ENCODE measurements at places on chromosomes 4 and X.
A peak's percentile ranks its signal among the peaks of the same experiment; 100 is the strongest.

GRCh38 chr4:116469582-116469981 lies 615.8 kb downstream of the TRAM1L1 start:
- DNase-seq: no peak

DNA sequence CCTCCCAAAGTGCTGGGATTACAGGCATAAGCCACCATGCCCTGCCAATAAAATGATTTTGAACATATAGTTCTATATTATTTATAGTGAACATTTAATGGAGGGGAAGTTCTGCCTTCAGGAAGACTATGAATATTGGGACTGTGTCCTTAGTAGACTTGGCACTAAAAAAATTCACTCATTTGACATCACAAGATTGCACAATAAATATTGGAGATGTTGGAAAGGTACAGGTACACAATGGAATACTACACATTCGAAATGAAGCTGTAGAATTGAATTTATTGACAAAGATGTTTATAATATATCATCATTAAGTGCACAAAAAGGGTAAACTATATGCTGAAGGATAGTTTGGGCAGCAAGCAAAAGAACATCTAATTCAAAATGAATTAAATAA lies 13.0 kb upstream of the TMPRSS11E start:
- no peak for DNase-seq

DNA sequence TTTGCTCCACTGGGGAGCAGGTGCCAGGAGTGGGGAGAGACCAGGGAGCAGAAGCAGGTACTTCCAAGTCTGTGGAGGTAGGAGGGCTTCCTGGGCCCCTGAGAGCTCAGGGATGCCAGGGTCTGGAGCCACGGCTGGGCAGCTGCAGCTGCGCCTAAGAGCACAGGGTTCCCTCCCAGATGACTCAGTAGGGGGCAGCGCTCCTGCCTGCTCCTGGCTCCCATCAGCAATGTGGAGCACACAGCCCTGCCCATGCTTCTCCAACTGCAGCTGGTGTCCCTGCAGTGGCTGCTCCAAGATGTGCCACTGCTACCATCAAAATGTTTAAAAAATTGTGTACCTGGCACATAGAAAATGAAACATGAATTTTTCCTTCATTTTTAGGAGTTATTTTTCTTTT lies 1028.2 kb downstream of the PCDH7 start:
- DNase-seq: no peak

- no peak for DNase-seq
These were observed 131.3 kb downstream of the PTCHD1 start for GRCh38 chrX:23465985-23466384.

DNA sequence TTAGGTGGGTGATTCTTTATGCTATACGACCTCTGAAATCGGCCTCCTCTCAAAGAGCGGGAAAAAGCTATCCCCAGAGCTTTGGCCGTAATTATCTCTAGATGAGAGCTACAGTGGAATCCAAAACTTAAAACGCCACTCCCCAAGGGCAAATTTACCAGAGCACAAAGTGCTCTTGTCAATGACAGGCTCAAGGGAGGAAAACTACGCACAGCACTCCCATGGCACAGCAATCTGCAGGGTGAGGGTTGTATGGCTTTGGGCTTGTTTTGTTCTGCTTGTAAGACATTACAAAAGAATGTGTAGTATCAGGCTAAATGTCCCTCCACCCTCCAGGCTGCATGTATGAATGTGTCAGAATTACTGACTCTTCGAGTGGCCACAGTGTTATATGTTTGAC lies 44.0 kb downstream of the ARHGEF6 start:
- DNase-seq: no peak

- no peak for DNase-seq
These were observed 56.2 kb downstream of the PPA2 start for GRCh38 chr4:105417624-105418023.

GRCh38 chr4:21655031-21655430 lies 293.5 kb downstream of the KCNIP4 start:
- no peak for DNase-seq

GRCh38 chrX:108216919-108217571 lies 125.5 kb downstream of the ATG4A start:
- DNase-seq: no peak

DNA sequence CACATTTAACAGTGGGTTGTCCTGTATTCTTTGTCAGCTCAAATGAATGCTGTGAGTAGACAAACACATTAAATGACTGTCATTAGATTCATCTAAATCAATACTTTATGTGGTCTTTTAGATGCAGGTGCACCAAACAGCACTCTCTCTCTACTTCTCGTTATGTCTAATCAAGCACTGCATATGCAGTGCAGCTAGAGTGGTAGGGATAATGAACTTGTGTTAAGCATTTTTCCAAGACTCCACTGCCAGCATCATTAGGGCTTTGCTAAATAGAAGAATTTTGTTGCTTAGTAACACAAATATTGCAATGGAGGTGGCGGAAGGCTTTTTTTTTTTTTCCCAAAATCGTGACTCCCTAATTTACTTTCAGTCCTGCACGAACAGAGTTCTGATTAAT lies 447.0 kb upstream of the GALNT7 start:
- DNase-seq: no peak

- peak; percentile 80 for DNase-seq
These were observed 233.9 kb downstream of the CHIC2 start for GRCh38 chr4:53830511-53830910.

- no peak for DNase-seq
These were observed 59.8 kb upstream of the MAML3 start for GRCh38 chr4:140213749-140214148.

GRCh38 chr4:141922236-141922635 lies 285.9 kb downstream of the IL15 start:
- no peak for DNase-seq

DNA sequence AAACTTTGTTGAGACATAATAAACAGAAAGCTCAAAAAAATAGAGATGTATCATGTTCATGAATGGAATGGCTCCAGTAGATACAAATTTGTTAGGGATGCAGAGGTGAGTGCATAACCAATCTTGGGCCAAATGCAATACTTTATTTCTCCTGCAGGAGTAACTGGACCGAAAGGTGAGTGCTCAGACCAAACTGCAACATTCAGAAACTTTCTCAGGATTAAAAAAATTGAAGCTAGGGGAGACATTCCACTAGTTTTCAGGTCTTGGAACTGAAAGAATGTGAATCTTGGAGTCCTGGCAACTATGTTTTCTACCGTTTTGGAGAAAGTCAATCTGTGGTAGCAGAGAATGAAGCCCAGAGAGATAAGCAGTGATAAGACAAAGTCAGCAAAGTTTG lies 21.2 kb upstream of the LCORL start:
- DNase-seq: no peak

- no peak for DNase-seq
These were observed 23.3 kb downstream of the TLR8 start for GRCh38 chrX:12929701-12930100.

DNA sequence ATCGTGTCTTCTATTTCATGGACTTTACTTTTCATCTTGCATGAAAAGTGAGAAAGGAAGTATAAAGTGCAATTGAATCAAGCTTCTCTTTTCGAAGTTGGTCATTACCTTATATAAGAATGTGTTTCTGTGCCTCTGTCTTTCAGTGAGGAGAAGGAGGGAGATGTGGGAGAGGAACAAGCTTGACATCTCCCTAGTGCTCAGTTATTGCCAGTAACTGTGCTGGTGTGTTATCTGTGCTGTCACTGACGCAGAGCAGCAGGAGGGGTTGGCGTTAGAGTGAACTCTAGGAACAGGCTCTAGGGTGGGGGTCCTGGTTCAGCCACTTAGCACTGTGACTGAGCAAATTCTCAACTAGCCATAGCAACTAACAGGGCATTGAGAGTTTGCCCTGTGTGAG lies 34.0 kb upstream of the TBC1D9 start:
- no peak for DNase-seq

GRCh38 chr4:110787707-110788106 lies 164.8 kb upstream of the PITX2 start:
- no peak for DNase-seq

DNA sequence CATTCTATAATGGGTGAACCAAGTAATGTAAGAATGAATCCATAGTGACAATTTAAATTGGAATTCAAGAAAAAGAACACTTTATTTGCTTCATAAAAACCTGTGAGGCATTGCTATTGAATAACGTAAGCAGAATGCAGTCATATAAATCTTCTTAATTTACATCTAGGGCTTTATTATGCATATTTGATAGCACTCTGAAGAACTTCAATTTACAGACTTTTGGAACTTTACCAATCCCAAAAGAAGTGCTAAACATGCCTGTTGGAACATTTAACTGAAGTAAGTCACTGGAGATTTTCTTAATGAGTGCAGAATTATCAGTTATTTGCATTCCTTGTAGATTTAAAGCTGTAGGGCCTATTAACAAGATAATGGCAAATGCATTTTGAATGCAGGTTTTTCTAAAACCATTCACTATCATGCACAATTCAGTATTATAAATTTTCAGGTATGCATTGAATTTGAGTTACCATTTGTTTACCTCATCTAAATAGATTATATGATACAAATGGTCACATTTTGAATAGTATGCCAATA lies 1181.2 kb downstream of the ARAP2 start:
- no peak for DNase-seq

DNA sequence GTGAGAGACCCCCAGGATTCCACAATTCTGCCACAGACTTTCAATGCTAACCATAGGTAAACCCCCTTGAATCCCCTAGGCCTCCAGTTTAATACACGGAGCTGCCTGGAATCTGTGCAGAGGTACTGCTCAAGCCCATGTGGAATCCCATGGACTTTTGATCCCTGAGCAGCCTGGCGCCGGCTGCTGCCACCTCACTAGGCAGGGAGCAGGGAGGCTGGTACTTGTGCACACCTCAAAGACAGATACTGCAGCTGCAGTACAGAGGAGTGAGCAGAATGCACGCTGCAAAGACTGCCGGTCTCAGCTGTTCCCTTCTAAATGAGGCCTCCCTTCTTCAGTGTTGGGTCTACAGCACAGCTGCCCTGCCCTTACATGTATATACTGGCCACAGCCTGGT lies 79.4 kb downstream of the RPS6KA6 start:
- no peak for DNase-seq

DNA sequence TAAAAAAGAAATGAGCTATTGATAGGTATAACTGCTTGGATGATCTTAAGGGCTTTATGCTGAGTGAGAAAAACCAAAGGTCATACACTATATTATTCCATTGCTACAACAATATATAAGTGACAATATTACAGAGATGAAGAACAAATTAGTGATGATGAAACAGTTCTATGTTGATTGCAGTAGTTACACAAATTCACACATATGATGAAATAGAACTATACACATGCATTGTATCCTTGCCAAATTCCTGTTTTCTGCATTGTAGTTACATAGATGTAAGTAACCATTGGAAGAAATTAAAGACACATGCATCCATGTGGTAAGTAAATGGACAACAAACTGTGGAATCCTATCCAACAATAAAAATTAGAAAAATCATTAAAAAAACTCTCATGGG lies 76.5 kb downstream of the CENPC start:
- DNase-seq: no peak

DNA sequence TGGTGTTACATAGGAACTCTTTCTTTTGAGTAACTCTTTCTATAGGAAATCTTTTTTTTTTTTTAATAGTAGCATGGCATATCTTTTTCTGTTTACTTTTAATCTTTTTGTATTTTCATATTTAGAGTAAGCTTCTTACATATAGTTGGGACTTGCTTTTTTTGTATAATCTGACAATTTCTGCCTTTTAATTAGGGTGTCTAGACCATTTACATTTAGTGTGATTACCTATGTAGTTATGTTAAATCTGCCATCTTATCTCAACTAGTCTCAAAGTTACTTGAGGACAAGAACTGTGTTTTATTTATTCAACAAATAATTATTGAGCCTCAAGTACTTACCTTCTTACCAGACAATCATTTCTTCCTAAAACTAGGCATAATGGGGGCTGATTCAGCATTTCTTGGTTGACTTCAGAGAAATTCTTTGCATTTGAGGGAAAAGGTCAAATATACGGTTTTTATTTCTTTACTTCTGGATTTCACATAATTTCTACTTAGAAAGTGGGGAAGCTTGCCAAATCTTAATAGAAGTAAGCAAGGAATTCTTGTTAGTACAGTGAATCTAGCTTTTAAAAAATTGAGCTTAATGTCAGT lies 28.6 kb downstream of the MND1 start:
- no peak for DNase-seq

DNA sequence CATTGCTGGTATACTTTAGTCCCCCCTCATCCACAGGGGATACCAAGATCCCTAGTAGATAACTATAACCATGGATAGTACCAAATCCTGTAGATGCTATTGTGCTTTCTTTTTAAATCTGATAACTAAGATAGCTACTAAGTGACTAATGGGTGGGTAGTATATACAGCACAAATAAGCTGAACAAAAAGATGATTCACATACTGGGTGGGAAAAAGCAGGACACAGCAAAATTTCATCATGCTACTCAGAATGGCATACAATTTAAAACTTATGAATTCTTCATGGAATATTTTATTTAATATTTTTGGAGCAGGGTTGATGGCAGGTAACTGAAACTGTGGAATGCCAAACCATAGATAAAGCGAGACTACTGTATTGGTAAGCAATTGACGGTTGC lies 161.6 kb downstream of the IL15 start:
- DNase-seq: no peak

DNA sequence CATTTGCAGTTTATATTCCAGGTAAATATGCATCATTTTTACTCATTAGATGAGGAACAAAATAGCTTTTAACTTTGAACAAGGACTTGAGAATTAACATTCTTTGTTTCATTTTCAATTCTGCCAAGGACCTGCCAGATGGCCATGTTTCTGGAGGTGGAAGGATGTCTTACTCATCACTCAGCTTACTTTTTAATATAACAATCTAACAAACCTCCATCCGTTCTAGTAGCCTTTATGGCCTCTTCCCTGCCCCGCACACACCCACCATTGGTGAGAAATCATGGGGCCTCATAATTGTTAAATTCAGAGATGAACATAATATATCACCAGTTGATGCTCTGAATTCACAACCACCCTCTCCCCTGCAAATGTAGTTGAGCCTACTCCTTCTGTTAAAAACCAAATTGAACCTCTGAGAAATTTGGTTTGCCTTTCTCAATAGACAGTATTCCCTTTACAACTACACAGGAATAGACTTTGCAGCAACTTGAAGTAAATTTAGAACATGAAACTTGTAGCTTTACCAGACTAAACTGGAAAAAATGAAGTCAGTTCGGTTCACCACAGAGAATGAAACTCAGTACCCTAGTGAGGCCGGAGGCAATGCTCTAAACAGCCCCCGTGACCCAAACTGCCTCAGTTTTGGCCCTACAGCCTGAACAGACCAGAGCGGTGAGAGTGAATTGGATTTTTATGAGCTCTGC lies 50.1 kb upstream of the ACSL4 start:
- DNase-seq: no peak

DNA sequence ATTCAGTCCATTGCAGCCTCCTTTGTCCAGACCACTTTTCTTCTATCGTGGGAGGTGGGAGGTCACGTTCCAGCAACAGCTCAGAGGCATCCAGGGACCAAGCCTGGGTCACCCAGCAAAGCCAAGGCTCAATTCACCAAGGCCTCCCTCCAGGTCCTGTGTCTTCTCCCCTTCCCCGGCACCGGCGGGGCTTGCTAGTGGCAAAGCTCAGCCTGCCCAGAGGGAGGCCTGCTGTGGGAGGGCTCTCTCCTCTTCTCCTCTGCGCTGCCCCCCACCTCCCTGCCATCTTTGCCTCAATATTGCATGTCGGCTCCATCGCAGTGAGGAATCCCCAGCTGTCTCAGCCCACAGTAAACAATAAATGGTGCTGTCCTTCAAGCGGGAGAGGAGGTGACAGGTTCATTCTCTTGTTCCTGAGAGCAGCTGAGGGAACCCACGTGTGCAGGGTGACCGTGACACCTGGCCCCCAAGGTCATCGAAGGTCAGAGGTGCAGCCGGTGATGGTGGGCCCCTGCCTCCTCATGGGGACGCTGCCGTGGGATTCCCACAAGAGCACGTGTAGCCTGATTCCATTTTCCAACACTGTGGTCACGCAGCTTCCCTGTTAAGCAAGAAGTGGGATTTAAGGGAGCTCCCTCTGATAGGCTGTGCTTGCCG lies 111.5 kb upstream of the PSAPL1 start:
- no peak for DNase-seq

Data from SHP77 treated with DMSO at 0.1 percent for 48 hours (cell line).